ENCODE measurements at places on chromosomes 4 and X. TPM values are rescaled to one million over a fixed set of nuclear protein-coding genes. Genes with fewer than 3 reads are reported as not detected.

FBXL5 gene
- total RNA-seq, result 103 TPM

ABLIM2 gene
- total RNA-seq, result 1.5 TPM

CFAP299 gene
- total RNA-seq, result 6.5 TPM

TRIM75 gene
- total RNA-seq, result not detected

CASP6 gene
- total RNA-seq, result 37.6 TPM

LPAR4 gene
- 0.19 TPM for total RNA-seq

Measured in regular cardiac myocyte (primary cell).